ENCODE measurements at places on chromosomes 16 and 17.

- DNase-seq, result no peak
These were observed 92.7 kb downstream of the WSCD1 start for GRCh38 chr17:6162892-6163291.

DNA sequence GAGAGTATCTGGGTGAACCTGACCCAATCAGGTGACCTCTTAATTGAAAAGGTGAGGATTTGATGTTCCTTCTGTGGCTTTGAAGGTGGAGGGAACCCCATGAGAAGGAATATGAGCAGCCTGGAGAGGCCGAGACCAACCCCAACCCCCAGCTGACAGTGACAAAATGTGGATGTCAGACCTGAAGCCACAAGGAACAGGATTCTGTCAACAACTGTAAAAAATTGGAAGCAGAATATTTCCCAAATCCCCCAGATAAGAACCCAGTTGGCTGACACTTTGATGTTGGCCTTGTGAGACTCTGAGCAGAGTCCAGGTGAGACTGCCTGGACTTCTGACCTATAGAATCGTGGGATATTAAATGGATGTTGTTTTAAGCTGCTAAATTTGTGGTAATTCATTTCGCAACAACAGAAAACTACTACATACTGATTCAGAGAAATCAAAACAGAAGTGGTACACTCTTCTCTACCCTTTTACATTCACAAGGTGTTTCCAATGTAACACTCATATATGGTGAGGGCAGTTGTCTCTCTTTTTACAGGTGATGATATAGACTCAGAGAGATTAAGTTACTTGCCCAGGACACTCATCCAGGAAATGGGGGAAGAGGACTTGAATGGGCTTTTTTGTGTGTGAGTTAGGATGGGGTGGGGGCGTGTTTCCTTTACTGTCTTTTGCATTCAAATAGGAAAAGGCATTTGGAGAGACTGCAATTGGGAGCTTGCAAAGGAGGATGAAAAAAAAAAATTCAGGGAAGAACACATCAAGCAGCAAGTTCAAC, 29.8 kb upstream of the SALL1 start:
- DNase-seq, result no peak

- DNase-seq, result no peak
These were observed 207.1 kb upstream of the ASIC2 start for GRCh38 chr17:33500151-33500550.

DNA sequence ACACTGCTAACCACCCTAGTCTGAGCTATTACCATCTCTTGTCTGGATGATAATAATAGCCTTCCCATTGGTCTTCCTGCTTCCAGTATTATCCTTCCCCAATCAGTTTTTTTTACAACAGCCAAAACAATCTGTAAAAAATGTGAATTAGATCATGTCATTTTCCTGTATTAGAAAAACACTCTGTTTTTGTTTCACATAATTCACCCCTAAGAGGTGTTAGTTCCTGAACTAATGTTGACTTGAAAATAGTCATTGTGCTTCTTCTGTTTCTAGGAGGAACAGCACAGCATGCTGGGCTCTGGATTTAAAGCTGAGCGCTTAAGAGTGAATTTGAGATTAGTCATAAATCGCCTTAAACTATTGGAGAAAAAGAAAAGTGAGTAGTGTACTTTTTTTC, 20.0 kb downstream of the IST1 start:
- no peak for DNase-seq

GRCh38 chr16:51562891-51563290, 411.8 kb upstream of the SALL1 start:
- DNase-seq, result no peak

- no peak for DNase-seq
These were observed 240.6 kb upstream of the ZFHX3 start for GRCh38 chr16:73288520-73288919.

- no peak for DNase-seq
These were observed 63.6 kb downstream of the TNFRSF13B start for GRCh38 chr17:16908273-16908672.

GRCh38 chr16:79250502-79251098, 349.9 kb downstream of the MAF start:
- no peak for DNase-seq

DNA sequence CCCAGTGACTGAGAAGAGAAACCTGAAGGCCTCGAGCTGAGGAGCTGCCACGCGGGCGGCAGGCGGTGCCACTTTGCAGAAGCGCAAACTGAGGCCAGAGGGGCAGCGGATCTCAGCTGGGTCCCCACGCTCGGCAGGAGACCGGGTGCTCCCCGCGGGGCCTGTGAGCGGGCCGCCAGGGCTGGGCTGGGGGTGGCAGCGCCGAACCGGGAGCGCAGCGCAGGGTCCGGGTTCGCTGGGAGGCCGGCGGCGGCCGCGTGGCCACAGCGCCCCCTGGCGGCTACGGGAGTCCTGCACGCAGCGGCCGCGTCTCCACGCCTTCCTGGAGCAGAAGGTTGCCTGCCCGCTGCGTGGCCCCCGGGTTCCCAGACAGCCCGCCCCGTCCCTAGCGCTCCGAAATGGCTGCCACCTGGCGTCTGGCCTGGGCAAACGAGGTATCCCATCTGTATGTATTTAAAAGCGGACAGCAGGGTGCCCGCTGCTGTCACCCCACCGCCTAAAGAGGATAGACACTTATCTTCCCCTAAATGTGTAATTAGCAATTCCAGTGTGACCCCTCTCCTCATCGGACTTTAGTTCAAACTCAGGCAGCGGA, 96.1 kb upstream of the CDH5 start:
- peak; percentile 66 for DNase-seq

DNA sequence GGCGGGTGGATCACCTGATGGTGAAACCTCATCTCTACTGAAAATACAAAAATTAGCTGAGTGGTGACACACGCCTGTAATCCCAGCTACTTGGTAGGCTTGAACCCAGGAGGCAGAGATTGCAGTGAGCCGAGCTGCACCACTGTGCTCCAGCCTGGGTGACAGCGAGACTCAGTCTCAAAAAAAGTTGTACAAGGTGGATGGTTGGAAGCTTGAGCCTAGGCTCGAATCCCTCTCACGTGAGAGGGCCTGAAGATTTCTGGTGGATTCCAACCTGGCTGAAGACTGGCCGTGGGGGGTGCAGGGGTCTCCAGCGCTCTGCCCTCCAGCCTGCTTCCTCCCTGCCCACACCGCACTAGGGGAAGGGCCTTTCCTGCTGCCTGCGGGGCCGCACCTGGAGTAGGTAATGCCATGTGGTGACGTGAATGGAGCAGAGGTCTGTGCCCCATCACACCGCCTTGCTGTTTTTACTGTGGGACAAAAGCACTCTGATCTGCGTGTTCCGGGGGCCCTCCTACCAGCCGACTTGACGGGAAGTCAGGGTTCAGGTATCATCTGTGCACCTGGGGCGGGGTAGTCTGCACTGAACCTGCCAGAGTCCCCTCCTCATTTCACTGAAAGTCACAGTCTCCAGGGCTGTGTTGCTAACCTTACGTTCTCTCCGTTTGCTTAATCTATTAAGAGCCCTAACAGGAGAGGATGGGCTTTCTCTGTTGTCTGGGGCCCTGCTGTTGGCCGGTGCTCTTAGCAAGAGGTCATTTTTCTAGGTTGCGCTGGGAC, 4.2 kb downstream of the RPL13 start:
- DNase-seq, result no peak

DNA sequence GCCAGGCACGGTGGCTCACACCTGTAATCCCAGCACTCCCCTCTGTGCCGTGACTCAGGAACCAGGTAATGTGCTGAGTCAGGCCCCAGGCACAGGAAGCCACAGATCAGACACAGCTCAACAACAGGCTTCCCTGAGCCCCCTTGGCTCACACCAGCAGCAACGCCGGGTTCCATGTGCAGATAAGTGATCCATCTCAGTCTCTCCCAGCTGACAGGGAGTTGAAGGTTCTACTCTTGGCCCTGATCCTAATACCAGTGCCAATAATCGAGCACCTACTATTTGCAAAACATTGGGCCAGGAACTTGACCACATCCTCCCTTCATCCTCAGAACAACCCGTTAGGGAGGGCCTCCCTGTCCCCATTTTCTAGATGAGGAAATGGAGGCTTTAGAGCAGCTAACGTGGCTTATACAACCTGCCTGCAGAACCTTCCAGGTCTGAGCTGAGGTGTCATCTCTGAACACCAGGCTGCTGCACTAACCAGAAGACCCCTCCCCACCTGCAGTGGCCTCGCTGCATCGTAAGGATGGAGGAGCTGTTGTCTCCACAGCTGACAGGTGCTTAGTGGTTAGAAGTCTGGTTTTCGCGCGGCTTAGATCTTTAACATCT, 64.8 kb upstream of the AMZ2 start:
- DNase-seq, result no peak

- DNase-seq, result no peak
These were observed 35.7 kb upstream of the GNA13 start for GRCh38 chr17:65092262-65092661.

DNA sequence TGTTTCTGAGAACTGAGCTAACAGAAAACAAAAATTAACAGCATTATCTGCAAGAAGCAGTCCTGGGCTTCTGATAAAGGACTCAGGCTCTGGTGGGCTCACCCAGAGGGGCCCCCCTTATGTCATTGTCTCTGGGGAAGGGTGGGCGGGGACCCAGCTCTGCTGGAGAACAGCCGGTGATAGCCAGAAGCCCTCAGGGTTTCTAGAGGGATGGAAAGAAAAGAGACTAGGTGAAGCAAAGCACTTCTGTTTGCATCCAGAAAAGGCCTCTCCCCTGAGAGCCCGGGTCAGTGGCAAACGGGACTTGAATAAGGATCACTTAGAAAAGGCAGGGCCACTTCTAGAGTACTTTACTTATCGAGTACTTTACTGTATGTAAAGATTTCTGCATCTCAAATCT, 7.0 kb upstream of the CDC42EP4 start:
- no peak for DNase-seq

- DNase-seq, result no peak
These were observed 40.3 kb downstream of the ARHGAP17 start for GRCh38 chr16:24974859-24975258.

GRCh38 chr16:67260426-67261063, 11.8 kb downstream of the SLC9A5 start:
- DNase-seq, result peak; percentile 53

DNA sequence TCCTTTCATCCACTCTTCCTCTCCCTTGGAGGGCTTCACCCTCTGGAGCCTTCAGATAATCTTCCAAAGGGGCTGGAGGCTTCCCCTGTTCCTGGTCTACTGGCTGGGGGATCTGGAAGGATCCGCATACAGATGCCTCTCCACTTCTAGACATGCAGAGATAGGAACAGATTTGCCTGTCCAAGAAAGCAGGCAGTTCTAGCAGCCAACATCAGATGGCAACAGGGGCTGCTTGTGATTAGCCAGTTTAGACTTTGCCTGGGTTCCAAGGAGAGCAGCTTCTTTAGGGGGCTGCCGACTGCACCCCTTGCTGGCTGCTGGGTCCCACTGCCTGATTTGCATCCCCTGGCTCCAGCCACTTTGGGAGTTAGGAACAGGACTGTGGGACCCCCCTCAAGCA, 6.2 kb upstream of the CD300A start:
- DNase-seq, result no peak

DNA sequence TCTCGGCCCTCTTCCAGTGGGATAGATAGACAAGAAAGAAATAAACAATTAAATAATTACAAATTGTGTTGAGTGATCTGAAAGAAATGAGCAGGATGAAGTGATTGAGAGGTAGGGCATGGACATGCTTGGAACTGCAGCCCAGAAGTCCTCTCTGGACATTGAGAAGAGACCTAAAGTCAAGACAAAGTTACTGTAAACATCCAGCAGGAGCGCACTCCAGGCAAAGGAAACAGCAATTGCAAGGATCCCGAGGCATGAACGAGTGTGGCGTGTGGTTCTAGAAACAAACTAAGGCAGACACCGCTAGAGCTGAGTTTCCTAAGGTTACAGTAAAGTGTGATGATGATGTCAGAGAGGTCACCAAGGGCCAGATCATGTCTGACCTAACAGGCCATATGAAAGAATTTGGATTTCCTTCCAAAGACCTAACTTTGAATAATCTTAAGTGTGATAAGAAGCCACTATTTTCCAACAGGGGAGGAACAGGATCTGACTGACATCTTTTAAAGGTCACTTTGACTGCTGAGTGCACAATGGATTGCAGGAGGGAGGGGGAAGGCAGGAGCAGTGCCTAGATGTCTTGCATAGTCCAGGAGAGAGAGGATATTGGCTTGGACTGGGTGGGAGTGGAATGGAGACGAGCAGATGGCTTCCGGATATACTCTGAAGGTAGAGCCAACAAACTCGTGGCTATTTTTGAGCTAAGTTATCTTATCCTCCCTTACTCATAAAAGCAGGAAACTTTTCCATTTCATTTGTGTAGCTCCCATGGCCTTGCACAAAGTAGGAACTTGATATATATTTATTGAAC, 19.0 kb downstream of the ABCC12 start:
- DNase-seq, result peak; percentile 48

DNA sequence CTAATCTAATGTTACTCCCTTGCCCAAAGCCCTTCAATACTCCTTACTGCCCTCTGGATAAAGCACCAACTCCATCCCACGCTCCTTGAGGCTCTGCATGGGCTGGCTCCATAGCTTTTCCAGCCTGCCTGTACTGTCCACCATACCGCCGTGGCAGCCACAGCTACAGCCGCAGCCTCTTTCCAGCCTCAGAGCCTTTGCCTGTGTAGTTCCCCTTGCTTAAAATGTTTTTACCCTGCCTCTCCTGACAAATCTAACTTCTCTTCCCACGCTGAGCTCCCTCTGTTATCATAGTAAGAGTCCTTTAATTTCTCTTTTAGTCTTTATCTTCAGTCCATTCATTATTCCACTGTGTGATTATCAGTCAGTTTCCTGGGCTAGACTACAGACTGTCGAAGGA, 22.0 kb downstream of the TEX14 start:
- DNase-seq, result no peak

DNA sequence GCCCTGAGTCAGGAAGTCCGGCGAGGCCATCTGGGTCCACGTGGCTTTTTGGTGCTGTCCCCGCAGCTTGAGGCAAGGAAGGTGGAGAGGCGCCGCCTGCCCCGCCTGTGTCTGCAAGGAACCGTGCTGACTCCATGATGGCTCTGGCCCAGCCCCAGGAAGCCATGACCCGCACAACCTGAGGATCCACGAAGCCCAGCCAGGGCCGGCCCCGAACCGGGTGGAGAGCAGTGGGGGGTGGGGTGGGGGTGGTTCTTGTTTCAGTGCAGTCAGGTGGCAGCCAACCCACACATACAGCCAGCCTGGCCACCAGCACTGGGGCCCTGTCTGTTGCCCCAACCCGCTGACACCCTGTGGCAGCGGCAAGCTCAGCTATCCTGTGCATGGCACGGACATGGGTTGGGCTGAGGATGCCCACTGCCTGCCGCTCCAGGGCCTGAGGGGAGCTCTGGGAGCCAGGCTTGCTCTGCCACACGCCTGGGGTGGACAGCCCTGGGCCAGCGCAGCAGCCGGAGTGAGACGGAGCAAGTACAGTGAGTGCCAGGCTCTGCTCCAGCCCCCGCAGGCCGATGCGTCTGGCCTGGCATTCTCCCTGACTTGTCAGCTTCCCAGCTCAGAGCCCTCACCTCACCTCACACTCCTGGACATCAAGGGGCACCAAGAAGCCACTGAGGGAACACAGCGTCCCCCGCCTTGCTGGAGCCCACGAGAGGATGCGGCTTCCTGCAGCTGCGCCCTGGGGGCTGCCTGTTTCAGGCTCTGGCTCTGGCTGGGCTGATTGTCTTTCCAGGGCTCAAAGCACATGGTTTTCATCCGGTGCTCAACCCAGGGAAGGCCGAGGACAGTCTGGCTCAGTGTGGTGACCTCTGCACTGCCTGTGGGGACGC, 68.8 kb downstream of the LMF1 start:
- peak; percentile 20 for DNase-seq

GRCh38 chr17:79993390-79994227, 42.1 kb downstream of the TBC1D16 start:
- peak; percentile 99 for DNase-seq

All from SK-MEL-5 (cell line).